ENCODE measurements at places on chromosomes 12 and 14.

DNA sequence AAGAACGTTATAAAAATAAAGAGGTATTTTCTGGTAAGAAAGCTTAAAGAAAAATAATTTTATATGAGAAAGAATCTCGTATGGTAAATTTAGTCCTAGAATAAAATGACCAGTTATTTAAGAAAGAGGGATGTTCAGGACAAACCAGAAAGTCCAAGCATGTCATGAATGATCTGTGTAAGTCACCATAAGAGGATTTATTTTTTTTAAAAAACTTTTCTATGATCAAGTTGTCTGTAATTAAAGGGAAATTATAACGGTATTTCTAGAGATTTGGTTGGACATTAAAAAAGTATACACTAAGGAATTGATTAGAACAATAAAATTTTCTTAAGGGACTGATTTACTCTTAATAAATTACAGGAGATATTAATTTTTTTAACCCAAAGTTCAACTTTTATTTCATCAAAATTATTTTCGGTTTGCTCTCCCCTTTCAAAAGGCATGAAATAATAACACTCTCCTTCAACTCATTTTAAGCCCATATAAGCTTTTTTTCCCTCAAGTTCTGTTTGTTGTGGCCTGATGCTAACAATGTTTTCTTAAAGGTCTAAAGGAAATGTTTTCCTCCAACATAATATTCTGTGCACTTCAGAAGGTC lies 49.9 kb upstream of the CPSF6 start:
- no peak overlapping the region for H3K27ac ChIP-seq
- H3K4me3 ChIP-seq, result no peak overlapping the region
- H3K27me3 ChIP-seq, result no peaks in the 10 kb centered on the region
- no peaks in the 10 kb centered on the region for H3K4me1 ChIP-seq
- H3K36me3 ChIP-seq, result no peaks in the 10 kb centered on the region

DNA sequence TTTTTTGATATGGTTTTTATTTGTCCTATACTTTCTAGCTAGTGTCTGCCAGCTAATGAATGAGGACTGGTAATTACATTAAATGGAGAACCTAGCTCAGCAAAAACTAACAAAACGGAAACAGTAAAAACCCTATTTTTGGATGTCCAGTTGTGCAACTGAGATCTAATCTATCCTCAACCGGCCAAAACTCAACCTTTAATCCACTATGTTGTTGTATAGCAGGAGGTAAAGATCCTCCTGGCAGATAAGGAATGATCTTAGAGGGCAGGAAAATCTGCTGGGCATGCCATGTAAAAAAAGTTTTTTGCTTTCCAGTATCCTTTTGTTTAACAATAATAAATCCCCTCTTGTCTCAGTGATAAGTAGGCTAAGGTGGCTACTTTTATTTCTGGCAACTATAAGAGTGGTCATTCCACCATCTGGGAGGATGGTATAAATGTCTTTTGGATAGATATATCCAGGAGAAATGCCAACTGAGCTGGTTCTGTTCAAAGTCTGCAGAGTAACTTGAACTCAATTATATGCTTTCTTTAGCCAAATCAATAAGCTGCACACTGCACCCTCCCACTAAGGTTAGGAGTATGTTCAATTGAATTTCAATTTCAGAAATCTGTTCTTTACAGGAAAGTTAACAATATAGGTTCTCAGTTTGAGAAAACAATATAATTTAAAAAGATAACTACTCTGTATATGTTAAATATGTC lies 40.1 kb downstream of the WASHC3 start:
- H3K27me3 ChIP-seq, result no peaks in the 10 kb centered on the region
- H3K4me3 ChIP-seq, result no peak overlapping the region
- H3K4me1 ChIP-seq, result no peaks in the 10 kb centered on the region
- peaks cover 74% of the 10 kb centered on the region for H3K36me3 ChIP-seq

DNA sequence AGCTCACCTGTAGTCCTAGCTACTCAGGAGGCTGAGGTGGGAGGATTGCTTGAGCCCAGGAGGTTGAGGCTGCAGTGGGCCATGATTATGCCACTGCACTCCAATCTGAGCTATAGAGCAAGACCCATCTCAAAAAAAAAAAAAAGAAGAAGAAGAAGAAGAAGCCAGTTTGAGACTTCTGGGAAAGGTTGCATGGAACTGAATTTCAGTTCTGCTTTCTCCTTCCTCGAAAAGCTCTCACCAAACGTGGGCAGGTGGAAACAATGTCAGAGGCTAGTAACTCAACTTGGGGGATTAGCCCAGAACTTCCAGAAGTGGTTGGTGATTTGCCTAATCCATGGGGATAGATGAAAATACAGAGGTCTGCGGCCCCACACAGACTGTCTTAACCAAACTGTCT lies 18.7 kb downstream of the FLVCR2 start:
- H3K27ac ChIP-seq, result no peak overlapping the region
- H3K36me3 ChIP-seq, result no peaks in the 10 kb centered on the region
- H3K4me3 ChIP-seq, result no peak overlapping the region
- H3K27me3 ChIP-seq, result no peaks in the 10 kb centered on the region
- H3K4me1 ChIP-seq, result no peaks in the 10 kb centered on the region

- H3K27ac ChIP-seq, result no peak overlapping the region
- H3K27me3 ChIP-seq, result no peaks in the 10 kb centered on the region
- H3K4me3 ChIP-seq, result no peak overlapping the region
- DNase-seq, result no peak
- H3K36me3 ChIP-seq, result no peaks in the 10 kb centered on the region
These were observed 38.6 kb downstream of the PTPRB start for GRCh38 chr12:70598467-70599193.

GRCh38 chr12:74889563-74890236 lies 319.9 kb downstream of the KCNC2 start:
- no peak overlapping the region for H3K4me3 ChIP-seq
- no peak for DNase-seq
- H3K27me3 ChIP-seq, result no peaks in the 10 kb centered on the region
- H3K36me3 ChIP-seq, result no peaks in the 10 kb centered on the region
- H3K4me1 ChIP-seq, result no peaks in the 10 kb centered on the region

DNA sequence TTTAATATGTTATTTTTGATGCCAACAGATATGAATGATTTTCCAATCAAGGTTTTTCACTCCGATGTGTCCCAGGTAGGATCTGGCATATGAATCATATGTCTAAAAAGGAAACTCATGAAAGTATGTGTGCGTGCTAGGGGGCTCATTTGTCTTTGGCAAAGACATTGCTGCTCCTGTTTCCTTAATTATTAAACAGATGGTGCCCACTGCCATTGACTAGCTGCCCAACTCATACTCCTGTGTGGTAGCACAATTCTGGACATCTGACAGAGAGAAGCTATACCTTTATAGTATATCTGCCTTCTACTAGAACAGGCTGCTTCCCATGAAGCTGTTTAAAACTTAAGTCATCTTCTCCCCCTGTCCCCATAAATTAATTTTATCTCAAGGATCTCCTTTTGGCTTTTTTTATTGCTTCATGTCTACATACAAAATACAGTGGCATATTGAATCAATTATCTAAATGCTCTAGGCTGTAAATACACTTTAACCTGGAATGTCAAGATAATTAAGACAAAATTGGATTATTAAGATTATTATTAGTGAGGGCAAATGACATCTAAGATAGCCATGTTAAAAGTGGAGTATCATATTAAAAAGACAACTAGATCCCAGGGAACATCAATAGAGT lies 1.4 kb upstream of the PDE3A start:
- H3K4me3 ChIP-seq, result no peak overlapping the region
- no peaks in the 10 kb centered on the region for H3K4me1 ChIP-seq
- H3K27ac ChIP-seq, result no peak overlapping the region
- H3K36me3 ChIP-seq, result no peaks in the 10 kb centered on the region
- no peak for DNase-seq

- H3K4me3 ChIP-seq, result no peak overlapping the region
- H3K27me3 ChIP-seq, result peaks cover 3% of the 10 kb centered on the region
- H3K36me3 ChIP-seq, result no peaks in the 10 kb centered on the region
- H3K27ac ChIP-seq, result no peak overlapping the region
These were observed 141.7 kb upstream of the DAAM1 start for GRCh38 chr14:59046746-59047145.

DNA sequence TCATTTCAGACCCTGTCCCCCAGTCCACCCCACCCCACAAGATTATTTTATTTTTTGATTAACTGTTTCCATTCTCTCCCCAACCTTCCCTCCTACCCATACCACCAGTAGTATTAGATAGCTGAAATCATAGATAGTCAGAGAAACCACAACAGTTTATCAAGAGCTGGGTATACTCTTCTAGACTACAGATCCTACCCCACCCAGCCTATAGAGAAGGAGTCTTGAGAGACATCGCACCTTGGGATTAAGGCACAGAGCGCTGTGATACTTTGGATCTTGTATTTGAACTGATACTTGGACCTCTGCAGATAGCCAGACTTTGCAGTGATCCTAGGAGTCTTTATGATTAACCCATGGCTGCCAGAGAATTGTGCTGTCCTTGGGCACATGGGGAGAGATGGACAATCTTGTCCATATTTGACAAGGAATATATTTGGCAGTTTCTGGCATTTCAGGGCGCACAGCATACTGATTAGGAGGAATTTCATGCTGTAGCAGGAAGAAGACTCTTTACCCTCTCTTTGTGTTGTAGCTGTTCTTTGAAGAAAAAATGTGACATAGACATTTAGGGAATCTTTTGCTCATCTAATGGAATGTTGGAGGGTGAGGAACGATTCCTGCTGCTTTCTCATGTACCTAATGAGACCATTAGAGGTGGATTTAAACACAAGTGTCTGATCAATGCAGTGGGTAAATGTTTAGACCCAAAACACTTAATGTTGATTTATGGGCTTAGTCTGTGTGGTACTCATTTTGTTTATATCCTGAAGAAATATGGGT lies 982 bp downstream of the RBMS2 start:
- DNase-seq, result no peak
- no peak overlapping the region for H3K27ac ChIP-seq
- peaks cover 17% of the 10 kb centered on the region for H3K4me1 ChIP-seq
- H3K36me3 ChIP-seq, result no peaks in the 10 kb centered on the region
- peak overlapping the region; percentile 53 for H3K4me3 ChIP-seq
- no peaks in the 10 kb centered on the region for H3K27me3 ChIP-seq

GRCh38 chr14:56796259-56796658 lies 14.0 kb downstream of the OTX2 start:
- H3K27ac ChIP-seq, result no peak overlapping the region
- H3K4me3 ChIP-seq, result no peak overlapping the region
- DNase-seq, result no peak
- peaks cover 30% of the 10 kb centered on the region for H3K27me3 ChIP-seq
- peaks cover 8% of the 10 kb centered on the region for H3K4me1 ChIP-seq

- no peak overlapping the region for H3K4me3 ChIP-seq
- no peaks in the 10 kb centered on the region for H3K36me3 ChIP-seq
- no peak overlapping the region for H3K27ac ChIP-seq
- DNase-seq, result no peak
- peaks cover 67% of the 10 kb centered on the region for H3K4me1 ChIP-seq
These were observed 106.6 kb downstream of the BTG1 start for GRCh38 chr12:92039046-92039445.

- H3K4me1 ChIP-seq, result peaks cover 20% of the 10 kb centered on the region
- no peak overlapping the region for H3K4me3 ChIP-seq
- peaks cover 30% of the 10 kb centered on the region for H3K36me3 ChIP-seq
- H3K27ac ChIP-seq, result no peak overlapping the region
- no peaks in the 10 kb centered on the region for H3K27me3 ChIP-seq
- no peak for DNase-seq
These were observed 7.2 kb downstream of the LGALS3 start for GRCh38 chr14:55136241-55136640.

GRCh38 chr14:103372552-103373304 lies 12.5 kb upstream of the MARK3 start:
- no peaks in the 10 kb centered on the region for H3K4me1 ChIP-seq
- no peak overlapping the region for H3K4me3 ChIP-seq
- no peak overlapping the region for H3K27ac ChIP-seq
- no peaks in the 10 kb centered on the region for H3K27me3 ChIP-seq

DNA sequence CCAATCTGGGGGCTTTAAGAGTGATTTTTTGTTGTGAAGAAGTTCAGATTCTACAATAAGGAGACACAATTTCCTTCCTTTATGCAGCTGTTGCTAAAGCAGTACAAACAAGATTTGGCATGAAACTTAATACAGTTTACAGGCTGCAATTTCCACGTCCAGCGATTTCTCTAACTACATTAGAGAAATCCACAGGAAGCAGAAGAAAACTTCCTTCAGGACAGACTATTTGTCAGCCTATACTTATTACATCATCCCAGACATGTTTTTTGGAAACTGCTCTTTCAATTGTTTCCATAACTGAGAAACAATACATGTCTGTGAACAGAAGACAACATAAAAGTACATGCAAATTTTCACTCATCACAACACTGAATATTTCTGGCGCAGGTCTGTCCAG lies 204.3 kb downstream of the TTC7B start:
- no peak overlapping the region for H3K27ac ChIP-seq
- no peaks in the 10 kb centered on the region for H3K27me3 ChIP-seq
- H3K36me3 ChIP-seq, result no peaks in the 10 kb centered on the region
- no peak for DNase-seq

- peaks cover 48% of the 10 kb centered on the region for H3K4me1 ChIP-seq
- peak overlapping the region; percentile 96 for H3K27ac ChIP-seq
- no peak for DNase-seq
- no peaks in the 10 kb centered on the region for H3K27me3 ChIP-seq
- H3K4me3 ChIP-seq, result peak overlapping the region; percentile 89
These were observed 4.2 kb downstream of the CALM1 start for GRCh38 chr14:90400904-90401561.

DNA sequence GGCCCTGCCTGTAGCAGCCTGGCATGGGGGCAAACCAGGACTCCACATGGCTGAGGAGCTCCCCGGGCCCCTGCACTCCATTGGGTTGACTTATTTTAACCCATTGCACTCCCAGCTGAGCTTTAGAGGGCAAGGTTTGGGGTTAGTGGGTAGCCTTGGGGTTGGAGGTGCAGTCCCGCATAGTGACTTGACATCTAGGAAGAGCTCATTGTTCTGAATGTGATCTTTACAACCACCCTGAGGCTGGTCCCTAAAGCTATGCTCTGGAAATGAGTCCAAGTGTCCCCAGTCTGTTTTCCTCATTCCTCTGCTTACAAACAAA lies 36.4 kb downstream of the NFKBIA start:
- DNase-seq, result no peak
- H3K4me1 ChIP-seq, result peaks cover 9% of the 10 kb centered on the region
- no peaks in the 10 kb centered on the region for H3K36me3 ChIP-seq
- H3K4me3 ChIP-seq, result no peak overlapping the region
- no peak overlapping the region for H3K27ac ChIP-seq
- no peaks in the 10 kb centered on the region for H3K27me3 ChIP-seq

GRCh38 chr12:132600048-132601032 lies 10.0 kb downstream of the LRCOL1 start:
- no peaks in the 10 kb centered on the region for H3K27me3 ChIP-seq
- no peak overlapping the region for H3K27ac ChIP-seq
- H3K4me3 ChIP-seq, result no peak overlapping the region
- no peaks in the 10 kb centered on the region for H3K36me3 ChIP-seq
- peaks cover 14% of the 10 kb centered on the region for H3K4me1 ChIP-seq

DNA sequence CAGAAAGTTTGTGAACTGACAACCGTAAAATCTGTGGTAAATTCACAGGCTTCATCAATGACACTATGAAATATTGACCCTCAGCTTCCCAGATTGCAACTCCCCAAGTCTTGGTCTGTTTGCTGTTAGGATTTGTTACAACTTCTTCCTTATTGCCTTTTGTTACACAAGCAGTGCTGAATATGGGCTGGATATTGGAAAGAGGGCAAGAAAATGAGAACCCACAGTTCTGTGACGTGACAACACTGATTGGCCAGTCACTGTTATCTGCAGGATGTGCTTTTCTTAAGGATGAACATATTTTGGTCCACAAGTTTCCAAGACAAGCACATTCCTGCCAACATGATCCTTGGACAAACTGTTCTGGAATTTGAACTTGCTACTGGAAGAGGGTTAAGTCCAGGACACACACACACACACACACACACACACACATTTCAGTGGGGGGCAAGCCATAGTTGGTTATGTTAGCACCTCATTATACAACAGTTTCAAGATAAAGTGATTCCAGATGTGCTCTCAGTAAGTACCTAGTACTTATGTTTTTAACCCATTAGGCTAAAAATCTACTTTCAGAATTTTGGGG lies 16.6 kb upstream of the SLC38A2 start:
- no peaks in the 10 kb centered on the region for H3K36me3 ChIP-seq
- H3K27me3 ChIP-seq, result no peaks in the 10 kb centered on the region
- H3K4me1 ChIP-seq, result peaks cover 26% of the 10 kb centered on the region
- H3K27ac ChIP-seq, result no peak overlapping the region

All from CD4-positive, CD25-positive, alpha-beta regulatory T cell (primary cell).